ENCODE measurements at places on chromosomes 5 and 9.

DNA sequence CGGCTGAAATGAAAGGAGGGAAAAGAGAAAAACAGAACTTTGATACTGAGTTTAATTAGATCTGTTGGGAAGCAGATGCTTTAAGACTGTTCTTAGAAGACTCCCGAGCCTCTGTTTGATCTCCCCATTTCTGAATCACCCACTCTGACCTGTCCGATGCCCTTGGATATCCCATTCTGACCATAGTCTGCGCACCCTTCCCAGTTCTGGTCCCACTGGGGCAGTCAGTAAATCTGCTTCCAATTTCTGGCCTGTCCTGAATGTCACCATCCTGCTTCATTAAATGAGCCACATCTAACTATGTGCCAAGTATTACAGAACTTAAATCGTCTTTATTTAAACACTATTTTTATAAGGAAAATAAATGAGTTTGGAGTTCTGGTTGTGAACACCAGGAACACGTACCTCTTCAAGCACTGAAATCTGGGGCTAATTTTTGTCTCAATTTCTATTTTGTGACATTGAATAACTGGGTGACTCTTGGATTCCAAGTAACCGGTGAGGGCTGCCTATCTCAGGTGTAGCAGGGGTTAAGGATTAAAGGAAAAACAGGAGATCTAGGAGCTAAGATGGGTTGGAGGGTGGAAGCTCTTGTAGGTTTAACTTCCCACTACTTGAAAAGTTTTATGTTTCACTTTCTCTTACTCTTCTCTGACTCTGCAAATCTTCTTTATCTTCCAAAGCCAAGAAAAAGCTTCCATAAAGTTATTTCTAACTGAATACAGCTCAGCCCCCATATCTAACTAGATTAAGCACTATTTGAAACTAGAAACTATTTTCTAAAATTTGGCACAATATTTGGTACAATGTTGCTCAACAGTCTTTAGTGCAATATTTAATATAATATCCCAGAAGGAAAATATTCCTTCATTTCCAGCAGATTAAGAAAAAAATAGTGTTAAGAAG is 40.1 kb downstream of the ALDH1A1 start:
- no peak for DNase-seq

GRCh38 chr5:127389601-127390000 is 99.0 kb downstream of the MEGF10 start:
- DNase-seq, result no peak

GRCh38 chr9:127863191-127863621 is 8.7 kb upstream of the ENG start:
- no peak for DNase-seq

DNA sequence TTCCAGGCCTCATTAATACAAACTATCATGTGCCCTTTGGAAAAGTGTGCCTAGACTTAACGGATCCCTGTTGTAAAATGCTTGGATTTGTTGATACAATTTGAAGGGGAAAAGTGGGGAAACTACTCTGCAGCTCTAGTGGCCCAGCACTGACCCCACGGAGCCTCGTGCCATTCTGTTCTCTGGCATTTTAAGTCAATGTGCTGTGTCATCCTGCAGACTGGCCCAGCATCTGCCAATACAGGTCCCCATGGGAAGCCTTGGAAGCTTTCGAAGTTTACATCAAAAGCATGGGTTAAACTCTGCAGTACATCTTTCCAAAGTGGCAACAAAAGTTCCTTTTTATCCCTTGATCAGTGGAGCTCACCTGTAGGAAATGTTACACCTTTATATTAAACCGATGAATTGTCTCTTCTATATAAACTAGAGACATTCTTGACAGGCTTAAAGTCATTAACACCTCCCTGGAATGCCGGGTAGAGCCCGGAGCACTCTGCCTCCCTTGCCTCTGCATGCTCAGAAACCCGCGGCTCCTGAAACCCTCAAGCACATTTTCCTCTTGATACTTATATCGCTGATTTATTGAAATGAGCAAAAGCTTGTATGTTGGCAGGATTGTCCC is 596.0 kb upstream of the ADAMTS16 start:
- no peak for DNase-seq

GRCh38 chr5:31289429-31289828 is 95.9 kb downstream of the CDH6 start:
- no peak for DNase-seq

DNA sequence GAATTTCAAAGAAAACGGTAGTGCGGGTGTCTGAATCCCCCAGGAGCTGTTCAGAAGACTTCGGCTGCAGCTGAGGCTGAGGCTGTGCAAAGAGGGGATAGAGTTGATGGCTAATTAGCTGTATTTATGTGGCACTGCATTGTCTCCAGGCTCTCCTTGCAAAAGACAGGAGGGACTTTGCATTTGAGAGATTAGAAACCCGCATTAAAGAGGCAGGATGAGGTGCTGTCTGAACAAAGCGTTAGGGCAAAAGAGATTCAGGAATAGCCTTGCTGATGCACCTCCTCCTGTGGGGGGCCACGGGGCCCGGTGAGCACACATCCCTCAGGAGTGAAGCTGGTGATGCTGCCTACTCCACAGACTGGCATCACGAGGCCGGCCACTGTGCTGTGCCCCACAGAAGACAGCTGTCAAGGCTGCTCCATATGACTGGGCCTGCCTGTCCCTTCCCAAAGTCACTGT is 343.6 kb upstream of the DAP start:
- DNase-seq, result no peak

GRCh38 chr9:120545701-120546550 is 34.0 kb downstream of the CDK5RAP2 start:
- DNase-seq, result no peak

DNA sequence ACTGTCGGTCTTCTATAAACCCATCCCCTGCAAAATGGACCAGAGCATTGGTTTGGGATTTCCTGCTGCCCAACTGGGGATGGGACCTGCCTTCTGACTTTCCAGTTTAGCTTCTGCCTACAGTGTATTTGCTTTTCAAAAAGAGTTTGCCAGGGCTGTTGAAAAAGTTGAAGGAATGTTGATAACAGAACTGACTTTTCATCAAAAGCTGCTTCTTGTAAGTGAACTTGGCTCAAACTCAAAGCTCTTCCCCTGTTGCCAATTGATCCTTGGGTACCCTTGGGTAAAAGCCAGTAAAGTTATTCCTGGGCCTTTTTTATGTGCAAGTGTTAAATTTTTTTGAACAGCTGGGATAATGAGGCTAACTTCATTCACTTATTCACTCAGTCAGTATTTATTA is 142.9 kb upstream of the SLC30A5 start:
- no peak for DNase-seq

DNA sequence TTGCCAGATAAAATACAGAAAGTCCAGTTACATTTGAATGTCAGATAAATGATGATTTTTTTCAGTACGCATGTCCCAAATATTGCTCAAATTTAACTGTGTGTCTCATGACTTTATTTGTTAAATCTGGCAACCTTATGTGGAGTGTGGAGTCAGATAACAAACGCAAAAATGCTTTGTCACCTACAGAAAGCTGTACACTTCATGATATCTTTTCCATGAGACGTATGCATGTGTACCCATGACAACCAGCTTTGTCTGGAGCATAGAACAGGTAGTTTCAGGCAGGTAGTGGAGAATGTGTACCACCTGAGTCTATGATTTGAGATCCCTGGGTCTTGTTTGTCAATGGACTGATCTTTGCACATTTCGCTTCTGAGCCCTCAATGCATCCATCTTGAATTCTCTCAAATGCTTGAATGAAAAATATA is 105.5 kb upstream of the CPEB4 start:
- no peak for DNase-seq

DNA sequence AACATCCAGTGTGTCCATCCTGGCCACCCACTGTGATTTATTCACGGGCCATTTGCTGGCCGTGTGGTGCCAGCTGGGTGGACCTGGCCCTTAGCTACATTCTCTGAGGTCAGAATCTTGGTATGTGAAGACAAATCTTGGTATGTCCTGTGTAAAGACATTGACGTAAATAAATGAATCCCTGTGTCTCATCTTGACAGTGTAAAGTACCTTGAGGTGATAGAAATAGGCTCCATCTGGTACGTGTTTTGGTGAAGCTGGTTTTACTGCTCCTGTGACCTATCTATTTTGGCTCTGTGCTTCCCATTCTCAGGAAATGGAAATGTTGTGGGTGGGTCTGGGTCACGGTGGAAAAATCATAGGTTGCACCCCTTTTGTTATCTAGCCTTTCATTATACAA is 245.4 kb upstream of the ANKH start:
- DNase-seq, result no peak

DNA sequence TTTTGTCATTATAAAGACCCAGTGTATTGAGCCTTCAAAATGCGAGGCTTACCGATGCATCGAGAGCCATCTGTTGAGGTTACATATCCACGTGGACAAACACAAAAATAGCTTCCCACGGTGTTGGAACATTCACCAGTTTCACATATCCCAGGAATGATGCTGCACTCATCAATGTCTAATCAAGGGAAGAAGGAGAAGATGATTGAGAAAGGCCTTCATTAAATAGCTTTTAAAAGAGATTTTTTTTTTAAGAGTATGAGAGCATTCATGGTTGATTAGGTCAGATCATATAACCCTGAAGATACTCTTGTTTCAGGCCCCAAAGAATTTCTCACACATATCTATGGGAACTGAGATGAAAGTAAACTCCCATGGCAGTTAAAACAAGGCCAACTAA is 129.4 kb downstream of the FBN2 start:
- DNase-seq, result no peak

DNA sequence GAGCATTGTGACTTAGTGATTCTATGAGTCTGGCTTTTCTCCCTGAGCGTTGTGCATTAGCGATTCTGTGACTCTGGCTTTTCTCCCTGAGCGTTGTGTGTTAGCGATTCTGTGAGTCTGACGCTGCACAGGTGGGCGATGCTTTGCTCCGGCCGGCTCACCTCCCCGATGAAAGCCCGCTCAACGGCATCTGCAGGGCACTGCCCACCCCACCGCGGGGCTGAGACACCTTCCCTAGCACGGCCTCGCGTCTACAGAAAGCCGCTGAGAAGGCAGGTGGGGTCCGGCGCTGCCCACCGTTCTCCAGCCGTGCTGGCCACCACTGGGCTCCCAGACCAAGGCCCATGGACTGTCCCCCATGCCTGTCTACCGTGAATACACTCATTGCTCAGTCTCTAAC is 12.8 kb upstream of the SLC9A3 start:
- no peak for DNase-seq

GRCh38 chr5:170342153-170342725 is 44.7 kb upstream of the LCP2 start:
- DNase-seq, result no peak

GRCh38 chr5:105630803-105631202 is 2039.9 kb downstream of the EFNA5 start:
- no peak for DNase-seq

- DNase-seq, result no peak
These were observed 329.1 kb downstream of the TMEM38B start for GRCh38 chr9:106023455-106023854.

DNA sequence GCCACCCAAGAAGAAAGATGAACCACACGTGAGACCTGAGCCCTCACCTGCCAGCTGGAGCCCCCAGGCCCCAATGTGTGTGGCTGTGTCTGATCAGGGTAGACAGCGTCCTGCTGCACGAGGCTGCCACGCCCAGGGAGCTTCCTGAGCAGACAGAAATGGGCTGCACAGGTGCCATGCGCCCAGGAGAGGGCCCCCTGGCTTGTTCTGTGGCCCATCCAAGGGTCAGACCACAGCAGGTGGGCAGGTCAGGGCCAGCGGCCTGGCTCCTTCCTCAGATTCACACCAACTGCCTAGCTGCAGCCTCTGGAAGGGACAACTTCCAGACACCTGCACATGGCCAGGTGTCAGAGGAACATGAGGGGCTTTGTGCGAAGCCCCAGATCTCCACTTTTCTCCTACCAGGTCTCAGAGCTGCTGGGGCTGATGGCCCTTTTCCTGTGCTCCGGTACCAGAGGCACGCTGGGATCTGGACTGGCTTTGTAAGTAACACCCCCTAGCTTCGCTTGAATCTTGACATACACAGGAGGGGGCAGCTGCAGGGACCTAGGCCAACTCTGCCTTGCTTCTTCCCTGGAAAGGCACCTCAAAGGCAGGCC is 10.8 kb downstream of the SARDH start:
- DNase-seq, result no peak

GRCh38 chr5:90434116-90434714 is 24.7 kb upstream of the CETN3 start:
- DNase-seq, result no peak

DNA sequence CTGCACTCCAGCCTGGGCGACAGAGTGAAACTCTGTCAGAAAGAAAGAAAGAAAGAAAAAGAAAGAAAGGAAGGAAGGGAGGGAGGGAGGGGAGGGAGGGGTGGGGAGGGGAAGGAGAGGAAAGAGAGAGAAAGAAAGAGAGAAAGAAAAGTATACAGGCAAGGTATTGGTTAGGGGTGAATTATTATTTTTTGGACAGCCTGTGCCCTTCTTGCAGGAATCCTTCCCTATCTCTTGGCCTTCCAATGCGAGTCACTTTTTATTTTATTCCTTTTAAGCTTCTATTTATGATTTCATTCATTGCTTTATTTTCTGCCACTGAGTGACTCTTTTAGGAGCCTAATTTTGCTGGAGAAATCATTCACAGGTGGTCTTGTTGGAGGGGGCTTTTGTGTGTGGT is 98.7 kb downstream of the PDE8B start:
- DNase-seq, result no peak

GRCh38 chr5:2203774-2204173 is 321.0 kb upstream of the IRX4 start:
- DNase-seq, result no peak

DNA sequence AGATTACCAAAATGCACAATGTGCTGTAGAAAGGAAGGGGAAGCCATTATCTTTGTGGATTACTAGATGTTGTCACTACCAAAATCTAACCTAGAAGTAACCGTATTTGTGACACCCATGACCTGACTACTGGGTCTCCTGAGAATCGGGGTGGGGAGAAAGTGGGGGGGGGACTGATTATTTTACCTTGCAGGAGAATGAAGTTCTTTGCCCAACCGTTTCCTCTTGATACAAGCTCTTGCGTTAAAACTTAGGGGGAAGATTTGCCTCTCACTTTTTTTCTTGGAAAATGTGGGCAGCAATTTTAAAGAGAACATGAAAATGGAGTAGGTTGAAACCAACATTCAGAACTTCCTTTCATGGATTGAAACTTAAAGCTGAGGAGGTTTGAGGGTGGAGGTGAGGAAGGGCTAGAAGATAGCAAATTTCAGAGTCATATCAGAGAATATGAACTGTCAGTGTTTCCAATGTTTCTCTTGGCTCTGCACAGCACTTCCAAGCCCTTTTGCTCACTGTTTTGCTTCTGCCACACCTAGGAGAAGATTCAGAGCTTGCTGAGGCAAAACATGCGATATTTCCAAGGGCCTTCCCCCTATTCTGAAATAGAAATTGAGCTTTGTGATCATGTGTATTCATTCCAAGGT is 280.8 kb downstream of the AOPEP start:
- DNase-seq, result no peak

GRCh38 chr5:151047814-151048425 is 27.5 kb downstream of the GPX3 start:
- no peak for DNase-seq

DNA sequence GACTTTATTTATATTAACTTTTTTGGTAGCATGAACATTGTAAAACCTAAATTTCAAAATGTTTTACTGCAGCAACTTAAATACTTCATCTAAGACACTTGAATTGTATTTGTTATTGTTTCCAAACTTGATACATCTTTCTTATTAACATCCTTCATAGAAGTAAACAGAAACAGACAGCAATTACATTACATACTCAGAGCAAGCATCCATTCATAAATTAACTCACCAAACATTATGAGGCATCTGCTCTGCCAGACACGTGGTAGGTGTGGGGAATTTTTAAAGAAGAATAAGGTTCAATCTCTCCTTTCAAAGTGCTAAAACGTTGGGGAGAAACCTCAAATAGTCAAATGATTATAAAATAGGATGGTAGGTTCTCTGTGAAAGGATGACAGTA is 130.8 kb downstream of the MUSK start:
- DNase-seq, result no peak

All from H54 (cell line).